ENCODE measurements at places on chromosomes 13 and 19.

DNA sequence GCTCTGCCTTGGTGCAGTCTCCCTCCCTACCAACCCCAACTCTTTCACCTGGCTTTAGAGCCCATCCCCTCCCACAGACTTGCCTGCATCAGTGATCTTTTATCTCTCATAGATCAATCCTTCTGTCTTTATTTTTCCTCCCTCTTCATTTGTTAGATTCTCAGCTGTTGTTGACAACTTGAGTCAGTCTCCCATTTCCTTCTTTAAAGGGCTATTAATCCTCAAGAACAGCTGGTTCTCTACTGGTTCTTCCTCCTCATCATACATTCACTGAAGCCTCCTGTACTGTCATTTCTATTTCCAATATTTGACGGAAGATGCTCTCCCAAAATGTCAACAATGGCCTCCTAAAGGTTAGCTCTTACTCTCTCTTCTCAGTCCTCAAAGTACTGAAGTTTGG, 408.2 kb downstream of the TBC1D4 start:
- DNase-seq = no peak

- DNase-seq = no peak
Observed at GRCh38 chr13:44686531-44686934, 110.4 kb upstream of the TSC22D1 start.

GRCh38 chr13:26872525-26873385, 112.2 kb upstream of the GPR12 start:
- peak; percentile 6 for DNase-seq

DNA sequence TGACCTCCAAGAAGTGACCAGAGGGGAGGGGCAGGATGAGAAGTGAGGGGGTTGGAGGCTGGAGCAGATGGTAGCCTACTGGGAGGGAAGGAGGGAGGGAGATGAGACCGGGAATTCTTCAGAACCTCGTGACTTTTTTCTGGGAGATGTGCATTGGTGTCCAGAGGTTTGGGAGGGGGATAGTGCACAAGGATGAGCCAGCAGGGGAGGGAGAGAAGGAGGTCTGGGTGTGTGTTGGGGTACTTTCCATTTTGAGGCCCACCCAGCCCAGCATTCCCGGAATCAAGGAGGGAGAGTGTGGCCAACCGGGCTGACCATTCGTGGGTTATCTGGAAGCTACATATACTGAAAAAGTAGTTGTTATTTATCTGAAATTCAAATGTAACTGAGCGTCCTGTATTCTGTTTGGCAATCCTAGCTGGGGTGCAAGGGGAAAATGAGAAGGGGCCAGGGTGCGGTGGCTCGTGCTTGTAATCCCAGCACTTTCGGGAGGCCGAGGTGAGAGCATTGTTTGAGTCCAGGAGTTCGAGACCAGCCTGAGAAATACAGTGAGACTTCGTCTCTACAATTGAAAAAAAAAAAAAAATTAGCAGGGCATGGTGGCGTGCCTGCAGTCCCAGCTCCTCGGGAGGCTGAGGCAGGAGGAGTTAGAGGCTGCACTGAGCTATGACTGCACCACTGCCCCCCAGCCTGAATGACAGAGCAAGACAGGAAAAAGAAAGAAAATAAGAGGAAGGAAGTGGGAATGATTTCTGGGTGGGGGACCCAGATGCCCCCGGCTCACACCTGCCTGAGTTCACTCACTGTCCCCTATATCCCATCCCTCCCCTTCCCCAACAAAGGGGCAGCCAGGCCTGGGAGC, 4.4 kb upstream of the C3 start:
- DNase-seq = no peak

- no peak for DNase-seq
Observed at GRCh38 chr13:112434937-112435523, 58.9 kb downstream of the SPACA7 start.

DNA sequence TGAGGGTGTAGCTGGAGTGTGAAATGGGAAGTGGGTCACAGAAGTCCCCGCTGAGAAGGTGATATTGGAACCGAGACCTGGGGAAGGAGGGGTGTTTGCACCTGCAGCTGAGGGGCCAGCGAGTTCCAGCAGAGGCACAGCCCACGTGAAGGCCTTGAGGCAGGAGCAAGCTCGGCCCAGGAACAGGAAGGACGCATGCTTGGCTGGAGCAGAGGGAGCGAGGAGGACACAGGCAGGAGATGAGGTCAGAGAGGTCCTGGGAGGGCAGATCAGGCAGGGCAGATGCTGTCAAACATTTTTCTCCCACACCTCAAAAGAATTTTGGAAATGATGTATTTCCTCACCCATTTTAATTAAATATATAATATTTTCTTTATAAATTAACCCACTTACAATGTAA, 9.3 kb downstream of the ZNF415 start:
- no peak for DNase-seq

- DNase-seq = no peak
Observed at GRCh38 chr19:45866400-45867176, 2.5 kb downstream of the FOXA3 start.

DNA sequence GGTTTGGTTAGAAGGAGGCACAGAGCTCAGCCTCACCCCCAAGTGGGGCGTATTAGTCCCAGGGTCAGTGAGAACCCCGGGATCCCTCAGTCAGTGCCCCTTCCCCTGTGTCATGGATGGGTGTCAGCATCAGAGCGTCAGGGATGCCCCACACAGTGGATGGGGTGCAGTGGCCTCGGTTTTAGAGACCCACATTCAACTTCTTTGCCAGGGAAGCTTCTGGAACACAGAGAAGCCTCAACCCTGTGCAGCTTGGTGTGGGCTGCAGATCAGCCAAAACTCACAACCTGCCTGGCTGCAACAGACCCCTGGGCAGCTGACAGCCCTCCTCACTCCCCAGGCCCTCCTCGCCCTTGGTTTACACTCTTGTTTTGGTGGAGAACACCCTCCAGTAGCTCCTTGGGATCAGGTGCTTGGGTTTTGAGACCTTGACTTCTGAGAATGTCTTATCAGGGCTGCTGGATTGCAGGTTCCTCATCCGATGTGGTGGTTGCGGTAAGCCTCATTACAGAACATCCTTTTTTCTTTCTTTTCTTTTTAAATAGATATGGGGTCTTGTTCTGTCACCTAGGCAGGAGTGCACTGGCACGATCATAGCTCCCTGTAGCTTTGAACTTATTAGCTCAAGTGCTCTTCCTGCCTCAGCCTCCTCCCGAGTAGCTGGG, 11.0 kb downstream of the ZNF333 start:
- no peak for DNase-seq

DNA sequence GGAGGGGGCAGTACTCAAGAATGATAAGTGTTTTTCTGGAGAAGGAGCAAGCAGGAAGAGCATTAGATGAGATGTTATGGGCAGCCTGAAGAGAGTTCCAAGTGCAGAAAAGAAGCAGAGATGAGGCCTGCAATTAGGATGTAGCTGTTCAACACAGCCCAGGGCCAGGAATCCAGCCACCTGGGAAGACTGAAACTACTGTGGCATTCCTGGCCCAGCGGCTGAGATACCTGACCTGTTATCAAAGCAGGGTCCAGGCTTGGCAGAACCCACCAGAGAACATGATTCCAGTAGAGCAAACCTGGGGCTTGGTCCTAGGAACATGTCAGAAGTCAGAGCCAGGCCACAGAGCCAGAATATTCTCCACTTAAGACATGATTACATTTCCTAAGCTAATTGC, 73.3 kb upstream of the LRCH1 start:
- DNase-seq = no peak

- no peak for DNase-seq
Observed at GRCh38 chr19:7288977-7289376, 5.2 kb downstream of the INSR start.

DNA sequence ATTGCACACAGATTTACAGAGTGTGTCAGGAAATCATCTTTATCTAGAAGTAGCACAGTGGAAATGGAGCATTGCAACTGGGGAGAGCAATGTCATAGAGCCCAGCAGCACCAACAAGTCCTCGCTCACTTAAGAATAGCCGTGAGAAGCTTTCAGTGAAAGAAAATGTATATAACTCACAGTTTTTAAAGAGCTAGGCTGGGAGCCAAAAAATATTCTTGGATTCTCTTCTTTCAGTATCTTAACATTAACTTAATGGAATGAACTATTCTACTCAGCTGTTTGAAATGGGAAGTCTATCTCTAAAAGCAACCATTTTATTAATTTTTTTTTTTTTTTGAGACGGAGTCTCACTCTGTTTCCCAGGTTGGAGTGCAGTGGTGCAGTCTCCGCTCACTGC, 329.6 kb downstream of the COG6 start:
- no peak for DNase-seq

DNA sequence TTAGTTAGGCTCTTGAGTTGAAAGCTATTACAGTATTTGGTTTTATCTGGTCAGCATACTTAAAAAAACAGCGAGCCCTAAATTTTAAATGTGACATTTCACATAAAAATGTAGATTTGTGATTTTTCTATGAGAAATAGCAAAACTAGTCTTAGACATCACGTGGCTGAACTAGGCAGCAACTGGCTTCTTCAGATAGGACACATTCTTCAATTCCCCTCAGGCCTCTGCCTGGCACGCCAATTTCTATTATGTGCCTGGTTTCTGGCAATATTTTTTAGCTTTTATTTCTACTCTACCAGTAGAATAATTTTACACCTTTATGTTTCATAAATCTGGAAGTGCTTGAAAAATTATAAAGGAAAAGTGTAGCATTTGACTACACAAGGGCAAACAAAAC, 433.7 kb downstream of the DIAPH3 start:
- no peak for DNase-seq

GRCh38 chr13:103315711-103316110, 249.5 kb upstream of the SLC10A2 start:
- no peak for DNase-seq

DNA sequence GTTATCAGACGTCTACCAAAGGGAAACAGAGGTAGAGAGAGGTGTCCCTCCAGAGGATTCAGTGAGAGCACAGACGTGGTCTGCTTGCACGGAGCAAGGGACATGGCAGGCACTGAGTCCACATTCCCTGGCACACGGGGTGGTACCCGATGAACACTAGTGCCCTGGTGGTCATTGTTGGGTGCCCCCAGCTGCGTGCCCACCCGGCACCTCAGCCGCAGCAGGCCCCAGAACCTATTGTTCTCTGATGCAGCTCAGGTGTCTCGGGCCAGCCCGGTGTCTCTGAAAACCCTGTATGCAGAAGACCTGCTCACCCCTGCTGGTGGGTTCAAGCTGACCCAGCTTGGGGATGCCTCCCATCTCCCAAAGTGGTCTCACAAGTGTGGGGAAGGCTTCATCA, 11.9 kb downstream of the SUGP1 start:
- no peak for DNase-seq

DNA sequence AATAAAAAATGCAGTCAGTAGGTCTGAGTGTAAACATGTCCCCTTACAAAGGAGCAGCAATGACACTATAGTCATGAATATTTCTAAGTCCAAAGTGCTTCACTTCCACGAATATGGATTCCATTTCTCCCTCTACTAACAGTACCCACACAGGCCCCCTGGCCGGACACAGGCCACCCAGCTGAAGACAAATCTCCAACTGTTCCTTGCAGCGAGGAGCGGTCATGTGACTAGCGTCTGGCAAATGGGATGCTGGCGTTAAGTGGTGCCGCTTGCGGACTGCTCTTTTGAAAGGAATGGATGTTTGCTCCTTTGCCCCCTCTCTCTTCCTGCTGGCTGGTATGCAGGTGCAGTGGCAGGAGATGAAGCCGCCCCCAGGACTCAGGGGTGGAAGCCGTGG, 16.2 kb downstream of the PPP1R12C start:
- DNase-seq = no peak

DNA sequence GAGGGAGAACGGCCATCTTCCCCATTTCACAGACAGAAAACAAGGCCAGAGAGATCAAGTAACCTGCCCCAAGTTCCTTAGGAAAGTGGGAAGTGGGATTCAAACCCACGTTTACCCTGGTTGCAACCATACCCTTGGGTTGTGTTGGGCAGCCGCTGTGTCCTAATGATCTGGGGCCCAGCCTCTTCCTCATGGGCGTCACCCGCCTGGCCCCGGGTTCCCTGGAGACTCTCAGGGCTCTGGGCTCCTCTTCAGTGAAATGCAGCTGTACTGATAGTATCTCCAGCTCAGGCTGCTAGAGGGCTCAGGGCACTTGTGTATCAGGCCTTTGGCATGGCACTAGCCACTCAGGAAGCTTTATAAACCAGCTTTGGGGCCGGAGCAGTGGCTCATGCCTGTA, 9.8 kb downstream of the TMED1 start:
- no peak for DNase-seq

DNA sequence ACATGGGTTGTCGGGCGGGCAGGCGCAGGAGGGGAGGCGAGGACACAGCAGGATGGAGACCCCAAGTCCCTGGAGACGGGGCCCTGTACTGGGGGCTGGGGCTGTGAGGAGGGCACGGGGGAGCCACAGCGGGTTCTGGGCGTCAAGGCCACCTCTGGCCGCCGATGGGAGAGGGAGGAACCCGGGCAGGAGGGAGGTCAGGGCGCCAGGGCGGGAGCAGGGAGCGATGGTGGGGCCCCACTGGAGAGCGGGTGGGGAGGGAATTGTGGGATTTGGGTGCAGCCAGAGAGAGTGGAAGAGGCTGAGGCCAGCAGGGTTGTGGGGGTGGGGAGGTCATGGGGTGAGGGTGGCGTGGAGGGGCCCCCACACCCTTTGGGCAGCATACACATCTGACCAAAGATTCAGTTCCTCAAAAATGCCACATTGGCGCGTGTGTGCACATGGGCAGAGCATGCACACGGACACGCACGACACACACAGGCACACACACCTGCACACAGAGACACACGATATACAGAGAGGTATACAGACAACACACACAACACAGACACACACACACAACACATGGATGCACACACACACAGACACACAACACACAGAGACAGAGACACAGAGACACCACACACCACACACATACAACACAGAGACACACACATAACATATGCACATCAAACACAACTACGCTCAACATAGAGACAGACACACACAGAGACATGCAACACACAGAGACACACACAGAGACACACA, 54.9 kb downstream of the AP1M1 start:
- no peak for DNase-seq

DNA sequence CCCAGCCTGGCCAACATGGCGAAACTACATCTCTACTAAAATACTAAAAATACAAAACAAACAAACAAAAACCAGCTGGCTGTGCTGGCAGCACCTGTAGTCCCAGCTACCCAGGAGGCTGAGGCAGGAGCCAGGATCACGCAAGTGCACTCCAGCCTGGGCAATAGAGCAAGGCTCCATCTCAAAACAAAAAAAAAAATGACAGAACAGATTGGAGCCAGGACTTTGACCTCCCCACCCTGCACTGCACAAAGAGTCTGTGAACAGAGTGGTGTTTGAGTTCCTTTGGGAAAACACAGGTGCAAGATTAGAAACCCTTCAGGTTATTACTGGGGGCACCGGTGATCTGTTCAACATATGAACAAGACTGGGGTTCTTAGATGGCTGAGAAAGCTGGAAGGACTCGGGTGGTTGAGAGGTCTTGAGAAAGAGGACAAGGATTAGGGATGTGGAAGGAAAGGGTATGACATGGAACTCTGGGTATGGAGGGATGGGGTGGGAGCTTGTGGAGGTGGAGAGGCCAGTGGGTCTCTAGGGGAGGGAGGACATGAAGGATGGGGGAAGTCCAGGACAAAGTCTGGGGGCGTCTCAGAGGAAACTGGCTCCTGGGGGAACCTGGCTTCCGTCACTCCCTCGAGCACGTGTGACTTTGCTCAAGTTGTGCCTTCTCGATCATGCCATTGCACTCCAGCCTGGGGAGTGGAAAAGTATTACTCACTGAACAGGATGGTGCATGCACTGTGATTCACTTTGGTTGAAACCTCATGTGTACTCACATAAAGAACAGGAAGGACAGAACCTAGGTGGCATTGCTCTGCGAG, 25.9 kb downstream of the RCN3 start:
- DNase-seq = peak; percentile 52

Data from effector CD4-positive, alpha-beta T cell (primary cell).